ENCODE measurements at places on chromosomes 7 and 10.

GRCh38 chr10:58544135-58544534 lies 31.5 kb downstream of the BICC1 start:
- no peak for DNase-seq

DNA sequence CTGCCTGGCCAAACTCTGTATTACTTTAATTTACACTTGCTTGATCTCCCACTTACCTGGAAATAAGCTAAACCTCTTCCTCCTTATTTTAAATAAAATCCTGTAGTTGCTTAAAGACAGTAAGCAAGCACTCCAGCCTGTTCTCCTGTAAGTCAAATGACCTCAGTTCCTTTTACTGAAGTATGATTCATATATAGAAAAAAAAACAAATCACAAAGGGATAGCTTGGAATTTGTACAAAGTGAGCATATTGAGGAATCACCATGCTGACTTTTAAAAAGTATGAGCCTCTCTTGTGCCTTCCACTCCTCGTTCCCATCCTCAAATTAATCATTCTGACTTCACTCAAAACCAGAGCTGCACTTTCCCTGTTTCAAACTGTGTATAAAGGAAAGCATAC lies 52.0 kb downstream of the C10orf90 start:
- DNase-seq: no peak

DNA sequence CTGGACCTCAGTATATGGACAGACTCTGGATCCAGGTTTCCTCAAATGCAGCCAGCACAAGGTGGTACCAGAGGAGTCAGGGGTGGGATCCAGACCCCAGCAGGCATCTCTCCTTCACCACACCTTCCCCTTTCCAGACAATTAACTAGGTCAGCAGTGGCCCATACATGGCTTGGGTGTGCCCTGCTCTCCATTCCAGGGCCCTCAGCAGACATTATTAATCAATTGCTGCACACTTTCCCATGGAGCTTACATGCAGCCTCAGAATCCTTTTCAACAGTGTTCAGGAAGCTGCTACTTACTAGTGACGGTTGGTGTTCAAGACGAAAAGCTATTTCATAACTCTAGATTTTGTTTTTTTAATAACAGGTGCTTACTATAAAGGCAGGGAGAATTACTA lies 6.0 kb downstream of the COL13A1 start:
- peak; percentile 57 for DNase-seq

GRCh38 chr10:37710831-37711616 lies 146.4 kb downstream of the ZNF248 start:
- DNase-seq: peak; percentile 3

GRCh38 chr10:110349386-110349785 lies 44.7 kb upstream of the SMNDC1 start:
- DNase-seq: no peak

DNA sequence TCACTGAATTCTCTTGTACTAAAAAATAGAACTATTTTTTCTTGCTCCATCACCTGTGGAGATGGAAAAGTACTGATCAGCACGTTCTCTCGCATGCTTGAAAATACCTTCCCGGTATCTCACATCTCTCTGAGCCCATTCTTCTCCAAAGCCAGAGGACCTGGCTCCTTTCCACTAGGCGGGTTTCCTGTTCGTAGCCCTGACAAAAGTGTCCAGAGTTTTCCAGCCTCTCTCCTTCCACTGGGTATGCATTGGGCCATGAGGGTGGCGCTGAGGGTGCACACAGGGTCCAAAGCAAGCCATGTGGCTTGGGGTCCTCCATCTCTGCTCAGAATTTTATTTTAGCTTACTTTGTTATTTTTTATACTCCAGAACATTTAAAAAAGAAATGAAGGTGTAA lies 16.3 kb upstream of the SRGN start:
- no peak for DNase-seq

GRCh38 chr7:112946350-112946749 lies 140.3 kb downstream of the GPR85 start:
- DNase-seq: no peak

DNA sequence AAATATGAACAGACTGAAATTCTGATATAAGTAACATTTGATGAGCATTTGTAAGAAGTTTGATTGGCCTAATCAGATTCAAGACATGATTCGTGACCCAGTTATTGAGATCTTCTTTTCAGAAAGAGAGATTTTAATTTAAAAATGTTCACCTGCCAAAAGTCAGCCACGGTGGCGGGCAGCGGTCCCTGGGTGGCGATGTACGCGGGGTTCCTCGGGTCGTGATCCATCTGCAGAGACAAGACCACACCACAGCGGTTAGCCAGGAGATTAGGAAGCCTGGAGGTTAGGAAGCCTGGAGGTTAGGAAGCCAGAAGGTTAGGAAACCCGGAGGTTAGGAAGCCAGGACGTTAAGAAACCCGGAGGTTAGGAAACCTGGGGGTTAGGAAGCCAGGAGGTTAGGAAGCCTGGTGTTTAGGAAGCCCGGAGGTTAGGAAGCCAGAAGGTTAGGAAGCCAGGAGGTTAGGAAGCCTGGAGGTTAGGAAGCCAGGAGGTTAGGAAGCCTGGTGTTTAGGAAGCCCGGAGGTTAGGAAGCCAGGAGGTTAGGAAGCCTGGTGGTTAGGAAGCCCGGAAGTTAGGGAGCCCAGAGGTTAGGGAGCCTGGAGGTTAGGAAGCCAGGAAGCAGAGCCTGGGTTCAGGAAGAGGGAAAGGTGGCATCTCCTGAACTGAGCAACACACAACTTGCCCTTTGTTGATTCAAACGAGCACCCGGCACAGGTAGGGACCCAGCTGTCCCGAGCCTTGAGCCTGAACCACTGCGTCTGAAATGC lies 258.5 kb downstream of the DNAJB6 start:
- no peak for DNase-seq

DNA sequence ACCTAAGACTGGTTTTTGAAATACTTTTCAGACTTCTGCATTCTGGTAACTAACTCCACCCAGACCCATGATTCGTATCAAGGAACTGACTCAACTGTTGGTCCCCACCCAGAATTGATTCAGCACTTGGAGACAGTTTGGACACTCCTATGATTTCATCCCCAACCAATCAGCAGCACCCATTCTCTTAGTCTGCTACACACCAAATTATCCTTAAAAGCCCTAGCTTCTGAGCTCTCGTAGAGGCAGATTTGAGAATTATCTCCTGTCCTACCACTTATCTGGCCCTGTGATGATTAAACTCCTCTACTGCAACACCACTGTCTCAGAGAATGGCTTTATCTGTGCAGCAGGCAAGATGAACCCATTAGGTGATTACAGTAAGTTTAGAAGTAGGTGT lies 7.7 kb upstream of the GSTO1 start:
- peak; percentile 43 for DNase-seq

GRCh38 chr7:155964543-155964942 lies 152.3 kb upstream of the SHH start:
- no peak for DNase-seq

DNA sequence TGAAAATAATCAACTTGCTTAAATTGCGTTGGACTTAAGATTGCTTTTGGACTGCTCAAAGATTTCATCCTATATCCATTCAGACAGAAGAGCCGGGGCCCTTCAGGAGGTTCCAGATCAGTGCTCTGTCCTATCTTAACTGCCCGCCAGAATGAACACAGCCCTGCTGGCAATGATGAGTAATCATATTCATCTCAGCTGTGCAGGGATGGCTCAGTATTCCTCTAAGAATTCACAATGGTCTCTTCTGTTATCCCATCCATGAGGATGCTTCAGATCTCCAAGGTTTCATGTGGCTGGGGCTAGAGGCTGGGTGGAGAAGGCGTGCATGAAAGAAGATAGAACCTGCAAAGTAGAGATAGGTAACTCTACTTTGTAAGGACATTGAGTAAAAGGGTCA lies 80.0 kb upstream of the NPVF start:
- DNase-seq: no peak

DNA sequence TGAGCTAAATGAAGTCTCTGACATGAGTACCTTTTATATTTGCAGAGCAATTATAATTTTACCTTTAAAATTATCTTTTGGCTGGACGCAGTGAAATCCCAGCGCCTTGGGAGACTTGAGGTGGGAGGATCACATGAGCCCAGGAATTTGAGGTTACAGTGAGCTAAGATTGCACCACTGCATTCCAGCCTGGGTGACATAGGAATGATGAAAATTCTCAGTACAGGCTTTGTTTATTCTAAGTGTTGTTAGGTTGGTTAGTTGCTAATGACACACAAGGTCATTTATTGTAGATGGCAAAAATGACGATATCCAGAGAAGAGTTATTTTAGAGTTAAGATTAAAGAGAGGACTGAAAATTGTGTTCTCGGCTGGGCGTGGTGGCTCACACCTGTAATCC lies 87.6 kb downstream of the XRCC2 start:
- DNase-seq: peak; percentile 65

DNA sequence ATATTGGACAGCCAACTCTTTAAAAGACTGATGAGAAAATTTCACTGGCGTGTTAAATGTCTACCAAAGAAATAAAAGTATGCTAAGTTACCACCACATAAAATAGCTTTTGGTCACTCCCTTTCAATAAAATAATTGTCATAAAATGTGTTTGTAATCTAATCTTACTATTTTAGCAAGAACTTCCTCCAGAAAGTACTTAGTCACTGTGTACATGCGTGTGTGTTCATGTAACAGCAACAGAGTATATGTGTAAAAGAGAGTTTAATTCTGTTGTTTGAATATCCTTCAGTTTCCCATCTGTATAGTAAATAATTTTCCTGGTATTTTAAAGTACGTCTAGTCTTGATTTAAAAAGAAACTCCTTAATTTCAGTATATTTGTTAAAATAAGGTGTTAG lies 35.0 kb upstream of the WASL start:
- no peak for DNase-seq

DNA sequence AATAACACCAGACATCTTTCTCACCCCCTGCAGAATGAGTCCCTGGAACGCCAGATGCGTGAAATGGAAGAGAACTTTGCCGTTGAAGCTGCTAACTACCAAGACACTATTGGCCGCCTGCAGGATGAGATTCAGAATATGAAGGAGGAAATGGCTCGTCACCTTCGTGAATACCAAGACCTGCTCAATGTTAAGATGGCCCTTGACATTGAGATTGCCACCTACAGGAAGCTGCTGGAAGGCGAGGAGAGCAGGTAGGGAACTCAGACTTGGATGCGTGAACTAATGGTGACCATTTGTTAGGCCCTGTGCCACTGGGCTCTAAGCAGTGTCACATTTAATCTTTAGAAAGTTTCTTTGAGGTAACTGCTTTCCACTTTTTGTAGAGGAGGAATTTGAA lies 7.1 kb downstream of the VIM start:
- DNase-seq: peak; percentile 53

DNA sequence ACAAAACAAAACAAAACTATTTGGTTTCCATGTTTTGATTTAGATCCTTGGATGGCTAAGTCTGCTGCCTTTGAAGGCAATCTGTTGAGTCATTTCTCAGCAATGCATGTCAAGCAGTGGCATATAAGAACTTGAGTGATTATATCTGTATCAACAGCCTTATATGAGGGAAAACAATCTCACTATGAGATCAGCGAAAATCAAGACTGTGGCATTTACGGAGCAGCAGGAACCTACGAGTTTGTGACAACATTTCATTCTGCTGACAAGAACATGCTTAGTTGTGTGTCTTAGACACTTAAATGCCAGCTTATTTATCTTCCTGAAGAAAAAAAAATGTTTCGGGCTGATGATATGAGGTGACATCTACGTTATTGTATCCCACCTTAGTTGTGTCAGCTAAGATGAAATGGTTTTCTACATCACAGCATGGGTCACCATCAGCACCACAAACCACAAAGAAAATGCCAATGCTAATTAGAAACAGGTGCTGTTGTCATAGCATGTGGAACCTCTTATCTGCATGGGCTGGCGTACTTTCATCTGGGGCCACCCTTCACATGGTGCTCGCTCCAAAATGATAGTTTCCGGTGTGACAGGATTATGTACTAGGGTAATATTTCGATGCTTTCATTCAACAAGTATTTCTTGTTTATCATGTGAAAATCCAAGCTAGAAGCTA lies 1085.5 kb downstream of the SORCS1 start:
- peak; percentile 33 for DNase-seq

- DNase-seq: no peak
These were observed 67.3 kb upstream of the SHH start for GRCh38 chr7:155879592-155879991.

DNA sequence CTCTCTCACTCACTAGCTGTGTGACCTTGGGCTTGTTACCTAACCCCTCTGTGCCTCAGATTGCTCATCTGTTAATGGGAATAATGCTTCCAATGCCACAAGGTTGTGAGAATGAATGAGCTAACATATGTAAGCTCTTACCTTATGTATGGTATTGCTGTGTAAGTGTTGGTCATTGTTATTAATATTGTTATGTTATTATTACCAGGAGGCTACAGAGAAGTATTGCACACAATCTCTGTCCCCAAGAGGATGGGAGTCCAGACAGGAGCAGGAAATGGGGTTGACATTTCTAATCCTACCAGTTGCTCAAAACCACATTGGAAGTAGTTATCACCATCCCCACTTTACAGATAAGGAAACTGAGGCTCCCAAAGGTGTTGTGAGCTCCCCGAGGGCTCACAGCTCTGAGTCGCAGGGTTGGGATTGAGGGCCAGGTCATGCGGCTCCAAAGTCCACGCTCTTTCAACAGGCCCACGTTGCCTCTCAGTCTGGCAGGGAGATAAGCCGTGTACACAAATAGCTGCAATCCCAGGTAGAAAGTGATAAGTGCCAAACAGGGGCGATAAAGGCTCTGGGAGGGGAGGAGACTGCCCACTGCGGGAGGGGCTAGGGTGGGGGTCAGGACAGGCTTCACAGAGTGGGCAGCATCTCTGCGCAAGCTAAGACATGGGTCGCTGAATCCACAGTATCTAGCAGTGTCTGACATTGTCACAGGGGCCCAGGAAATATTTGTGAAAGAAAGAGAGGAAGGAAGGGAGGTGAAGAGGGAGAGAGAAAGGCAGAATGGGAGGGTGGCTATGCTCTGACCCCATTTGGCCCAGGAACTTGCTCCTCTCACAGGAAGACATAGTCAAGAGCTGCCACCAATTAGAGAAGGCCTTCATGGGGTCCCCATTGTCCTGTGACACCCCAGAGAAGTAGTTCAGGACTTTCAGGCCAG lies 9.6 kb upstream of the ZMIZ1 start:
- DNase-seq: no peak

DNA sequence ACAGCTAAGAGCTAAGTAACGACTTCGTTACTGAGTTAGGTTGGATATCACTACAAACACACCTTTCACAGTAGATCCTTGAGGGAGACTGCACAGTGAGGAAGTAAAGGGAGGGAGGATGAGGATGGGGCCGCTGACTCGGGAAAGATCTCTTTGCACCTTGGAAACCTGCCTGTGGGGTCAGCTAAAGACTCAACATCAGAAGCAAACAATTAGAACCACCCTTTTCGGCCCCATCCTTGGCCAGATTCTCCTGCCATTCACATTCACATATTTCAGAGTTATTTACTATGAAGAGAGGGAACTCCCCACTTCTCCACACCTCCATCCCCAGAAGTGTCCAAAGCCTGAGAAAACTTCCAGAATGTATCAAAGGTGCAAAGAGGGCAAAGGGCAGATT lies 47.1 kb downstream of the CLEC2L start:
- DNase-seq: no peak

- DNase-seq: no peak
These were observed 45.2 kb upstream of the TMEM213 start for GRCh38 chr7:138752518-138753149.

- DNase-seq: no peak
These were observed 26.7 kb upstream of the FGFR2 start for GRCh38 chr10:121624836-121625486.

- DNase-seq: peak; percentile 17
These were observed 135.5 kb downstream of the USP6NL start for GRCh38 chr10:11475831-11476434.

- DNase-seq: peak; percentile 22
These were observed 612 bp downstream of the SNX8 start for GRCh38 chr7:2313450-2314208.

Measured in AG10803 (cell line).